ENCODE measurements at places on chromosomes 2 and 18. TPM values are rescaled to one million over a fixed set of nuclear protein-coding genes. Genes with fewer than 3 reads are reported as not detected.

- H3K27me3 ChIP-seq: no peaks in the 10 kb centered on the region
- H3K4me1 ChIP-seq: peaks cover 5% of the 10 kb centered on the region
- H3K36me3 ChIP-seq: no peaks in the 10 kb centered on the region
- H3K27ac ChIP-seq: peak overlapping the region; percentile 47
- DNase-seq: no peak
These were observed 1.8 kb upstream of the AGBL5 start for GRCh38 chr2:27049422-27050280.

Gene SKA1
- total RNA-seq: 57.2 TPM

Gene SP140
- not detected for total RNA-seq

- no peaks in the 10 kb centered on the region for H3K27me3 ChIP-seq
- no peak for DNase-seq
- H3K4me3 ChIP-seq: no peak overlapping the region
- H3K36me3 ChIP-seq: no peaks in the 10 kb centered on the region
- H3K4me1 ChIP-seq: peaks cover 27% of the 10 kb centered on the region
These were observed 241.2 kb downstream of the ATAD2B start for GRCh38 chr2:23685706-23686105.

DNA sequence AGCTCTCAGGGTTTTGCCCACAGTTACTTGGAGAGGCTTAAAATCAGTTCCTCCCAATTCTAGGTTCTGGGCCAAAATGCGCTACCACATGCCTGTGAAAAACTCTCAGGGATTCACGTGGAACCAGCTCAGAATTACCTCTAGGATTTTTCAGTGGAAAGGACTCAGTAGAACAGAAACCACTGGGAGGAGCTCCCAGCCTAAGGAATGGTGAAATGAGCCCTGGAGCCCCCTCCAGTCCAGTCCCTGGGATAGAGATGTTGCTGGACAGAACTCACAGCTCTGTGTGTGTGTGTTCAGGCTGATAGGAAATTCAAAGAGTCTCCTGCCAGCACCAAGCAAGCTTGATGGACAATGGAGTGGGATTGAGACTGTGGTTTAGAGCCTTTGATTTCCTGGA lies 21.1 kb upstream of the SLC9A4 start:
- H3K36me3 ChIP-seq: no peaks in the 10 kb centered on the region
- H3K27ac ChIP-seq: no peak overlapping the region
- DNase-seq: peak; percentile 35

DNA sequence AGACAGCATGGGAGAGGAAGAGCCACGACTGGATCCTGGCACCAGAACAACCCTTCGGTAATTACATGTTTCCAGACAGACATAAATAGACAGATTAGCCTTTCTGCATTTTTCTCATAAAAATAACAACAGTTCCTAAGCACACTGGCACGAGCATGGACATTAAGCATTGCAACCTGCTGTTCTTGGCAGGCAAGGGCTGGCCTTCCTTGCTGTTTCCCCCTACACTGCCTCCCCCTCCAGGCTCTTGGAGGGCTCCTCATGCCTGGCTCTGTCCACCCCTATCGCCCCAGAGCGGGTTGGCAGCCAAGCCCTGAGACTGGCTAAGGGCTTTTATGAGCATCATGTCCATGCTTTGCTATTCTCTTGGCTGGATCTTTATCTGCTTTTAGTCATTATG lies 89.6 kb downstream of the TTC32 start:
- no peaks in the 10 kb centered on the region for H3K36me3 ChIP-seq
- H3K4me3 ChIP-seq: no peak overlapping the region
- DNase-seq: no peak

DNA sequence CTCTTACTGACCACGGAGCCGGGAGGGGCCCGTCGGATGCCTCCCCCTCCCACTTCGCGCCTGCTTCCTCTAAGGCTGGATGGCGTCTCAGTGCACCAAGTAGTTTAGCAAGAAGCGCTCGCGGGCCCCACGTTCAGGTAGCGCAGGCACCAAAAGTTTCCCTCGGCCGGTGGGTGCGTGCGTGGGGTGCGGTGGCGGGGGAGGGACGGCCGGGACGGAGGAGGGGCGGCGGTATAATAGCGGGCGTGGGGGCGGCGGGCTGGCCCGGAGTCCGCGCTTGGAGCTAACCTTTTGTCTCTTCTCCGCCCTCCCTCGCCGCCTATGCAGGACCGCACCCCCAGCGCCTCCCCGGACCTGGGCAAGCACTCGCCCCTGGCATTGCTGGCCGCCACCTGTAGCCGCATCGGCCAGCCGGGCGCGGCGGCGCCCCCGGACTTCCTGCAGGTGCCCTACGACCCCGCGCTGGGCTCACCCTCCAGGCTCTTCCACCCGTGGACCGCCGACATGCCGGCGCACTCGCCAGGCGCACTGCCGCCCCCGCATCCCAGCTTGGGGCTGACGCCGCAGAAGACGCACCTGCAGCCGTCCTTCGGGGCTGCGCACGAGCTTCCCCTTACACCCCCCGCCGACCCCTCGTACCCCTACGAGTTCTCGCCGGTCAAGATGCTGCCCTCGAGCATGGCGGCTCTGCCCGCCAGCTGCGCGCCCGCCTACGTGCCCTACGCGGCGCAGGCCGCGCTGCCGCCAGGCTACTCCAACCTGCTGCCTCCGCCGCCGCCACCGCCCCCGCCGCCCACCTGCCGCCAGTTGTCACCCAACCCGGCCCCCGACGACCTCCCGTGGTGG lies 1.0 kb downstream of the SP5 start:
- peak; percentile 64 for DNase-seq
- peaks cover 59% of the 10 kb centered on the region for H3K4me1 ChIP-seq
- no peaks in the 10 kb centered on the region for H3K36me3 ChIP-seq
- H3K27ac ChIP-seq: no peak overlapping the region
- peaks cover 98% of the 10 kb centered on the region for H3K27me3 ChIP-seq

- DNase-seq: no peak
- peaks cover 14% of the 10 kb centered on the region for H3K4me1 ChIP-seq
- H3K4me3 ChIP-seq: peak overlapping the region; percentile 59
These were observed 1.3 kb upstream of the CEP68 start for GRCh38 chr2:65054749-65055421.

- no peak overlapping the region for H3K4me3 ChIP-seq
- H3K36me3 ChIP-seq: peaks cover 10% of the 10 kb centered on the region
- no peaks in the 10 kb centered on the region for H3K4me1 ChIP-seq
- no peak overlapping the region for H3K27ac ChIP-seq
These were observed 37.7 kb downstream of the ZC3H15 start for GRCh38 chr2:186523791-186524190.

DNA sequence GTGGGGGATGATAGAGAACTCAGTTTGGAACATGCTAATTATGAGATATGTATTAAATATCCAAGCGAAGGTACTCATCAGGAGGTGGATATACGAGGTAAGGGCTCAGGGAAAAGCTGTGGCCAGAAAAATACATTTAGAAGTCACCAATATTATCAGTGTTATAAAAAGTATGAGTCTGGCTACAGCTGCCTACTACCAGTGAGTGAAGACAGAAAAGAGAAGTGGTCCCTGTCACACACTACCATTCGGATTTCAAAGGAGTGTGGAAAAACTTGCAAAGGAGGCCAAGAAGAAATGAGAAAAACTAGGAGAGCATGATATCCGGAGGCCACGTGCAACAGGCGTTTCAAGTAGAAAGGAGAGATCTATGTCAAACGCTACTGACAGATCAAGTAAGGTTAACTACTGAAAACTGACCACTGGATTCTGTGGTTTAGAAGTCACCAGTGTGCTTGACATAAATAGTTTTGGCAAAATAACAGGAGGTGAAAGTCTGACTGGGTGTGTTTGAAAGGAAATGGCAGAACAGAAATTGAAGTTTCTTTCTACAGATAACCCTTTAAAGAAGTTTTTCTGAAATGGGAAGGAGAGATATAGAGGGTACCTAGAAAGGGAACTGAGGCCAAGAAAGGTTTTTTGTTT lies 118.7 kb upstream of the DNMT3A start:
- H3K36me3 ChIP-seq: no peaks in the 10 kb centered on the region
- H3K27ac ChIP-seq: no peak overlapping the region
- no peaks in the 10 kb centered on the region for H3K27me3 ChIP-seq
- no peak overlapping the region for H3K4me3 ChIP-seq
- H3K4me1 ChIP-seq: no peaks in the 10 kb centered on the region

DNA sequence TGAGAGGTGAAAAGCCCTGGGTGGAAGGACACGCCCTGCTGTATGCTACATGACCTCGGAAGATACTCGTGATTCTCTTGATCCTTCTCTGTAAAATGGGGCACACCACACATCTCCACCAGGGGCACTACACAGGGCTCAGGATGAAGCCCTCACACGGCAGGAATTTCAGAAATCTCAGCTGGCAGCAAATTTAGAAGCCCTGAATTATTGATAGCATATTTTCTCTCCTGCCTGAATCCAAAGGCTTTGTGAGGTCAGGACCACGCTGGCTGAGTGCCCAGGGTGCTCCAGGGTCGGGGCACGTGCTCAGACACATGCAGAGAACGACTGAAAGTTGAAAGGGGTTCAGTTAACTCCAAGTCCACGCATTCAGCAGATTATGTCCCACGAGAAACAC lies 42.1 kb upstream of the GALR1 start:
- no peak overlapping the region for H3K4me3 ChIP-seq
- H3K4me1 ChIP-seq: no peaks in the 10 kb centered on the region
- peak; percentile 25 for DNase-seq
- no peaks in the 10 kb centered on the region for H3K27me3 ChIP-seq
- no peak overlapping the region for H3K27ac ChIP-seq

Gene ARL4C
- 87.6 TPM for total RNA-seq

- DNase-seq: no peak
- H3K4me1 ChIP-seq: no peaks in the 10 kb centered on the region
- H3K4me3 ChIP-seq: no peak overlapping the region
- H3K27ac ChIP-seq: no peak overlapping the region
These were observed 64.0 kb downstream of the INPP4A start for GRCh38 chr2:98508709-98509066.

Gene PLCL1
- 0.41 TPM for total RNA-seq

DNA sequence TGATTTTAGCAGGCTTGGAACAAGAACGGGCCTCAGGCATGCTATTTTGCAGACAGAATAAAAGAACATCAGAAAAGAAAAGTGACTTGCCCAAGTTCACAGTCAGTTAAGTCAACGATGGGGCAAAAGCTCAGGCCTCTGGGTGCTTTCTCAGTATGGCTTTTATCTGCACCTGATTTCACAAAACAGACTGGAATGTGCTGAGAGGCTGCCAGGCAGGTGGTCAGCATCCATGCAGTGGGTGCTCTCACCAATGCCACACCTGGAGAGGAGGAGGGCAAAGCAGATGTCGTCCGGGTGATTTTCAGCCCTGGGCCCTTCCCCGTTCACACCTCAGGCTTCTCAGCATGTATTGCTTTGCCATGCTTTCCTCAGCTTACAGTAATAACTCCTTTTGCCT lies 854.6 kb downstream of the RNF144A start:
- no peak overlapping the region for H3K27ac ChIP-seq
- no peak overlapping the region for H3K4me3 ChIP-seq
- DNase-seq: no peak
- H3K27me3 ChIP-seq: no peaks in the 10 kb centered on the region
- H3K36me3 ChIP-seq: no peaks in the 10 kb centered on the region
- H3K4me1 ChIP-seq: no peaks in the 10 kb centered on the region

- H3K27me3 ChIP-seq: peaks cover 62% of the 10 kb centered on the region
- no peak overlapping the region for H3K27ac ChIP-seq
- H3K4me3 ChIP-seq: peak overlapping the region; percentile 56
- no peaks in the 10 kb centered on the region for H3K36me3 ChIP-seq
These were observed 4.7 kb downstream of the SP5 start for GRCh38 chr2:170719810-170720209.

- H3K27me3 ChIP-seq: no peaks in the 10 kb centered on the region
- no peak overlapping the region for H3K27ac ChIP-seq
- no peaks in the 10 kb centered on the region for H3K36me3 ChIP-seq
- no peak for DNase-seq
- no peaks in the 10 kb centered on the region for H3K4me1 ChIP-seq
These were observed 573.0 kb downstream of the GALR1 start for GRCh38 chr18:77822632-77823031.

Gene SNRPD1
- 123 TPM for total RNA-seq

Gene SLC30A3
- total RNA-seq: 0.56 TPM

- no peaks in the 10 kb centered on the region for H3K36me3 ChIP-seq
- H3K4me3 ChIP-seq: no peak overlapping the region
- H3K27me3 ChIP-seq: no peaks in the 10 kb centered on the region
- H3K4me1 ChIP-seq: peaks cover 7% of the 10 kb centered on the region
- DNase-seq: no peak
- no peak overlapping the region for H3K27ac ChIP-seq
These were observed 183.2 kb downstream of the UXS1 start for GRCh38 chr2:106010818-106011355.

Data from neural progenitor cell (in vitro differentiated cells).